ENCODE measurements at places on chromosomes 2 and 18. TPM values are rescaled to one million over a fixed set of nuclear protein-coding genes. Genes with fewer than 3 reads are reported as not detected.

IGFBP5 gene
- 0.26 TPM for total RNA-seq

- DNase-seq, result no peak
Observed at GRCh38 chr2:58512878-58513277, 271.8 kb upstream of the FANCL start.

DNA sequence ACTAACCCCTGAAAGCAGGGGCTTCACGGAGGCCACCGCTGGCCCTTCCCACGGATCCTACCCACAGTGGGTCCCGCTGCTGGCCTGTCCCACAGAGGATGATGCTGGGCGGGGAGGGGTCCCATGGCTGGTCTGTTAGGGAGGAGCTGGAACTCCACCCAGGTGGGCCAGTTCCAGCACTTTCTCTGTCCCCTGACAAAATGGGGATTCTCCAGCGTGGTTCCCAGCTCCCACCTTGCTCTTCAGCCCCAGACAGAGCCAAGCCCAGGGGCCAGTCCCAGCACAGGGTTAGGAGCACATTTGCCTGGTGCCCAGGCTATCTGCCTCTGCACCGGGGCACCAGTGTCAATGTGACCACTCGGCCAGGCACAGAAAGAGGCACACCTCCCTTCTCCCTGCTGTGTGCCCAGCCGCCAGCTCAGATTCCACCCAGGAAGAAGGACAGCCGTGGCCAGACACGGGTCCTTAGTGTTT, 50.0 kb downstream of the ANKMY1 start:
- no peak for DNase-seq

- peak; percentile 80 for DNase-seq
Observed at GRCh38 chr2:12507295-12507694, 209.4 kb upstream of the TRIB2 start.

- DNase-seq, result no peak
Observed at GRCh38 chr2:72062336-72062735, 85.3 kb downstream of the CYP26B1 start.

GRCh38 chr2:180077295-180077906, 70.3 kb upstream of the CWC22 start:
- no peak for DNase-seq

GRCh38 chr2:239498981-239499634, 98.3 kb upstream of the HDAC4 start:
- no peak for DNase-seq

Data from Caki2 (cell line).